Glutamatergic neuron (in vitro differentiated cells): ENCODE measurements at places on chromosomes 7 and 10.

- no peak for DNase-seq
Observed at GRCh38 chr7:20998309-20998708, 211.6 kb upstream of the SP8 start.

- no peak for DNase-seq
Observed at GRCh38 chr7:107173191-107173590, 4.4 kb downstream of the HBP1 start.

DNA sequence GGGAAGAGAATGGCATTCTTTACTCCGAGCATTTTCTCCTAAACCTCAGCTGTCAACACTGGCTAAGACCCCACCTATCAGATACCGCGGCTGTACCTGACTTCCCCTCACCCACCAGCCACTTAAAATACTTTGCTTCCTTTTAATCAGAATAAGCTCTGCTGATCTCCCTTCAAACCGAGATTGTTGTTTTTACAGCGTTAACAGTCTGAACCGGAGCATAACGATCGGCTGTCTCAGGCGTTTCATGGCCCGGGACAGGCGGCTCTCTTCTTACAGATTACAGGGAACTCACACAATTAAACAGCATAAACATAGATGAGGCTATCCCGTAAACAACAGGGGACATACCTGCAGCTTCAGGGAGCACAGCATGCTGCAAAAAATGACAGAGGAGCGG lies 174.3 kb upstream of the RNF32 start:
- DNase-seq, result no peak

GRCh38 chr7:33841705-33842129 lies 63.6 kb upstream of the BMPER start:
- no peak for DNase-seq

DNA sequence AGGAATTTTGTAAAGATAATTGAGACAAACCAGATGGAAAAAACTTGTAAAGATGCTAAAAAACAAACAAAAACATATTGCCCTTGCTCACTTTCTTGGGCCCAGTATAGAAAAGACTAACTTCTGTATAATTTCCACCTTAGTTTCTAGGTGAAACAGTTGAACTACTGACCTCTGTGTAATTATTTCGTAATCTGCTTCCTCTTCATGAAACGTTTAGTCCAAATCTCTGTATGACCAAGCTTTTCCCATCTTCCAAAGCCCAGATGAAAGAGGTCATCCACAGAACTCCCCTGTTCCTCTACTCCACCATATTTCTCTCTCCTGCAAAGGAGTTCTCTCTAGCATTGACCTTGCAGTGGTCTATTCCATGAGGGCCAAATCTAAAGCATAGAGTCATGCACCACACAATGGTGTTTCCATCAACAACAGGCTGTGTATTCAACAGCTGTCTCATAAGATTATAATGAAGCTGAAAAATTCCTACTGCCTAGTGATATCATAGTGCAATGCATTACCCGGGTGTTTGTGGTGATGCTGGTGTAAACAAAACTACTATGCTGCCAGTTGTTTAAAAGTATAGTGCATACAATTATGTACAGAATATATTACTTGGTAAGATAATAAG lies 647.6 kb downstream of the TNS3 start:
- DNase-seq, result no peak

DNA sequence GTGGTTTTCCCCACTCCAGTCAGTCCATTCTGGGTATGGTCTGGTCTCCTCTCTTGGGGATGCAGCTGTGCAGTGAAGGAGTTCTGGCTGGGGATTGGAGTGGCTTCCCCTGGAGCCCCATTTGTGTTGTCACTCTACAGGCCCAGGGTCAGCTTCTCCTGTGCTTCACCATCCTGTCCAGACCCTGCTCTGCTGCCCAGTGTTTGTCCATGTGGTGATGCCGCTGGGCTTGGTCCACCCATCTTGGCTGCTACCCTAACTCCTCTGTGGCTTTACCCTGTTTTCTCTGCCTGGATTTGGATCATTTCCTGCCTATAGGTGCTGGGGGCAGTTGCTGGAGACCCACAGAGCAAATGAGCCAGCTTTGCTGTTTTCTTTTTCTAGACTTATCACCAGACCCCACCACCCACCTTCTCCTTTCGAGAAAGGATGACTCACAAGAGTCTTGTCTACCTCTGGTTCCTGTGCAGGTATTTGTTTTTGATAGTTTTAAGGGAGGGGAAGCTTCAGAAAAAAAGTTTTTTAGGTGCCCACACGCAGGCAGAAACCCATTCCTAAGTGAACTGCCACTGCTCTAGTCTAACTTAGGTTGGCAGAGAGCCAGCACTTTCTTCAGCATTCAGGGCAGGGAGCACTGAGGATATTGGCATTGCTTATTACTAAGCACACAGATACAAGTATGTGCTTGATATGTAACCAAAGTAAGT lies 8.5 kb downstream of the ZDHHC16 start:
- no peak for DNase-seq

- no peak for DNase-seq
Observed at GRCh38 chr10:28678687-28679457, 1.6 kb downstream of the BAMBI start.

- DNase-seq, result no peak
Observed at GRCh38 chr7:66211429-66211828, 6.3 kb downstream of the TPST1 start.

DNA sequence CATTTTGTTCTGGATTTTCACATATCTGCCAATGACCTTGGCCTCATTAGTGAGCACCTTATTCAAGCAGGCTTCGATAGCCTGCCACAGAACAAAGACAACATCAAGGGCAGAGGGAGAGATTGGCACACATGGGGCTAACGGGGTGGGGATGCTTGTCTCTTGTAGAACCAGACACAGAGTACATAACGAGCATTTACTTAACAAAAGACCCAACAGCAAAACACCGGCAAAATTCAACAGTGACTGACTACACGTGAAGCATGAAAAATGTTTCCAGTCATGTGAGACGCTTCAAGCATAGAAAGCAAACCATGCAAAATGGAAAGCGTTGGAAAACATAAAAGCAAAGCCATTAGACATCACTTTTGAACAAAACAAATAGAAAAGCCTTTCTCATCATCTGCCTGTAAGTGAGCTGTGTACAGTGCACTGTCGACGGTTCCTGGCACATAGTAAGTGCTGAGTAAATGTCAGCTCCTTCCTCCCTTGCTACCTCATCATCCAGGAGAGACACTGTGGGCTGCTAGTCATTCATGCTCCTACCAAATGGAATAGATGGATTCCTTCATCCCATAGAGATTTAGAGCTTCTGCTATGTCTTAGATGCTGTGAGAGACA lies 134.4 kb upstream of the AGK start:
- no peak for DNase-seq

DNA sequence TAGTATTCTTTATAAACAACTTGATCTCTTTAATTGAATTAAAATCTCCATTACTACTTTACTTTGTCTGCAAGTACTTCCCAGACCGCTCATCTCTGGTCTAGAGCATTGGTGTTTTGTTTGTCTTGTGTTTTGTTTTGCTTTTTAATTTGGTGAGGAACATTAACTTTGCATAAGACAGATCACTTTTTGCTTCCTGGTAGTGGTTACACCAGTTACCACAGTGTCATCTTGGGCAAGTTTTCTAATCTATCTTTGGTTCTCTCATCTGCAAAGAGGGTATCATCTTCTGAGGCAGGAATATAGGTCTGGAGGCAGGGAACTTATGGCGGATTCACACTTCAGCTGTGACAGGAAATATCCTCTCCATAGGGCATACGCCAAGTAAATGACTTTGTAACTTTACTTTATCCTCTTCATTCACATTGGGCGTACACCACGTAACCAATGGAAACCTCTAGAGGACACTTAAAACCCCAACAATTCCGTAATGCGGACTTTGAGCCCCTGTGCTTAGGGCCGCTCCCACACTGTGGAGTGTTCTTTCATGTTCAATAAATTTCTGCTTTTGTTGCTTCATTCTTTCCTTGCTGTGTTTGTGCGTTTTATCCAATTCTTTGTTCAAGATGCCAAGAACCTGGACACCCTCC lies 83.2 kb upstream of the JAZF1 start:
- DNase-seq, result no peak

GRCh38 chr10:29740981-29741545 lies 106.3 kb upstream of the SVIL start:
- DNase-seq, result no peak

- DNase-seq, result peak; percentile 70
Observed at GRCh38 chr10:2631557-2632205, 435.7 kb upstream of the PFKP start.

- DNase-seq, result no peak
Observed at GRCh38 chr10:83760142-83760541, 379.2 kb upstream of the GHITM start.

- no peak for DNase-seq
Observed at GRCh38 chr7:7861211-7861633, 107.4 kb upstream of the GLCCI1 start.

GRCh38 chr10:112421731-112422130 lies 25.0 kb downstream of the ZDHHC6 start:
- no peak for DNase-seq

GRCh38 chr7:33201821-33202220 lies 72.5 kb downstream of the BBS9 start:
- no peak for DNase-seq

- no peak for DNase-seq
Observed at GRCh38 chr7:137933270-137934017, 68.4 kb downstream of the CREB3L2 start.

GRCh38 chr7:27965650-27966049 lies 214.9 kb downstream of the JAZF1 start:
- no peak for DNase-seq

DNA sequence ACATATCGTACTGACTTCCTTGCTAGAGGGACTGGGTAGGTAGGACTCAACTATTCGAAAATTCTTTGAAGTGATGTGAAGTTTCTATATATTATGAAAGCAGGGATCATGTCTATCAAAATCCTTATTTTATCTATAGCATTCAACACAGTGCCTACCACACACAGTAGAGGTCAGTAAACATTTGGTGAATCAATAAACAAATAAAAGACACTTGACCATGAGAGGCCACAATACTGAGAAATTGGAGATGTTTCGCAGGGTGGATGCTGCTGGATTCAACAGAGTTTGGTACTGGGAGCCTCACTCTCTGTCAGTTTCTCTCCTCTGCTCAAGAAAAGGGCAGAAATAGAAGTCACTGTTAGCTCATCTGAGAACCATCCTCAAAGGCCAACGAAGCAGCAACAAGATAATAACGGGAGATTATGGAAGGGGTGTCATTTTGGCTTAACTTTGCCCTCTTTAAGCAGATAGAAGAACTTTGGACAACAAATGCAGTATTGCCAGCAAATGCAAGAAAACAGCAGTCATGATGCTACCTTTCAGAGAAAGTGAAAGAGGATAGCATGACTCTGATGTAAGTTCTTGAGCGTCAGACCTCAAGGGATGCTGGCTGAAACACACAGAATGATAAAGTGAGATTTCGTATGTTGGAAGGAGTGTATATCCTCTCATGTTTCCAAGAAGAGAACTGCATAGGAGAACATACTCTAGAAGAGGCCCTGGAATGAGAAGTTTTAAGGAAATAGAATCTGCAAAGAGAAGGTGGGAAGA lies 107.6 kb downstream of the SEMA3E start:
- DNase-seq, result no peak

- DNase-seq, result no peak
Observed at GRCh38 chr10:112248584-112249295, 34.5 kb upstream of the TECTB start.

DNA sequence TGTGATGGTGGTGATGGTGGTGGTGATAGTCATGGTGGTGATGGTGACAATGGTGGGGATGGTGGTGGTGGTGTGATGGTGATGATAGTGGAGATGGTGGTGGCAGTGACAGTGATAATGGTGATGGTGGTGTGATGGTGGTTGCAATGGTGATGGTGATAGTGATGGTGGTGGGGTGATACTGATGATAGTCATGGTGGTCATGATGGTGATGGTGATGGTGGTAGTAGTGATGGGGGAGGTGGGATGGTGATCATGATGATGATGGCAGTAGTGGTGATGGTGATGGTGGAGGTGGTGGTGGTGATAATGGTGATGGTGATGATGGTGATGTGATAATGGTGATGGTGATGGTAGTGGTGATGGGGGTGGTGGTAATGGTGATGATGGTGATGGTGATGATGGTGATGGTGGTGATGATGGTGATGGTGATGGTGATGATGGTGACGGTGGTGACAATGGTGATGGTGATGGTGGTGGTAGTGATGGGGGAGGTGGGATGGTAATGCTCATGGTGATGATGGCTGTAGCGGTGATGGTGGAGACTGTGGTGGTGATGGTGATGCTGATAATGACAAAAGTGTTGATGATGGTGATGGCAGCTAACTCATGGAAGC lies 4.7 kb upstream of the PWWP2B start:
- no peak for DNase-seq

- no peak for DNase-seq
Observed at GRCh38 chr10:88194041-88194887, 330.8 kb downstream of the PTEN start.

GRCh38 chr7:22438994-22439393 lies 61.0 kb downstream of the STEAP1B start:
- DNase-seq, result no peak

DNA sequence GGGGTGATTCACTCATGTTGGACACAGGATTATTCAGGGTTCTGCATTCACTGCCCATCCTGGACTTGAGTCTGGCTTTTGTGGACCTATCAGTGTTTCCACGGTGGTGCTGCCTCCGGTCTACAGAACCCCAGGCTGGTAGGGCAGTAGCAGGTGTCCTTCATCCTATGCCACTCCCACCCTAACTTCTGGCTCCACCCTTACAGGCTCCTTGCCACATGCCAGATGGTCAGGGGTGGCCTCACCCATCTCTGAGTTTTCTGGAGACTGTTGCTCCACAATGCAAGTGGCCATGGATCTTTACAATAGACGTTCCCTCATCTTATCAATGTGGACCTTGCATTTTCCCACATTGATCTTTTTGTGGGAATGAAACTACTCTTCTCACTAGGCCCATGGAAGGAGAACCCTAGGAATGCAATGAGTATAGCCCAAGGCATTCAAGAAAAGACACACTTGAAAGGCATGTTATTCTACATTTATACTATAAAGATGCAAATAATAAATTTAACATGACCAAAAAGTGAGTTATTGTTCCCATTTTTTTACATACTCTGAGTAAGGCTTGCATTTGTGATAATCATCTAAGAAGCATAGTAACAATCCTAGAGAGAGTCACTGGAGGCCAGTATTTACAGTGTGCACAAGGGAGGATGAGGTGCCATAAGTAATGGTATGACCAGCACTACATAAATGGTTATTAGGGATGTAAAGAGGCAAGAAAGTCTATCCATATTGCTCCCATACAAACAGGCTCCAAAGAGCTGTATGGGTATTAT lies 57.4 kb upstream of the ADO start:
- DNase-seq, result no peak
